ENCODE measurements at places on chromosomes 16 and 17.

DNA sequence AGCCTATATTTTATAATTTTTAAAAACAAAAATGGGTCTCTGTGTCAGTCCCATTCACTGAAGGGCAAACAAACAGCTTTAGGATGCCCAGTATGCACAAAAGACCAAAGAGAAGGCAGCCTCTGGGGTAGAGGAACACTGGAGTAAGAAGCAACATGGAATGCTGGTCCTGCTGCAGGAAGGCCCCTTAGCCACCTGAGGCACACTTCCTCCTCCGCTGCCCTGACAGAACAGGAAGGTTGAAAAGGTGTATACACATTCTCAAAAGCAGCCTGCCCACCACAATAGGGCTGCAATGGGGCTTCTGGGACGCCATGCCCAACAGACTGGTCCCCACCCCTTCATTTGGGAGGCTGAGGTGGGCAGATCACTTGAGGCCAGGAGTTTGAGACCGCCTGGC, 19.5 kb downstream of the TOM1L2 start:
- DNase-seq = no peak

GRCh38 chr16:89297156-89297874, 79.8 kb downstream of the ZNF778 start:
- no peak for DNase-seq

DNA sequence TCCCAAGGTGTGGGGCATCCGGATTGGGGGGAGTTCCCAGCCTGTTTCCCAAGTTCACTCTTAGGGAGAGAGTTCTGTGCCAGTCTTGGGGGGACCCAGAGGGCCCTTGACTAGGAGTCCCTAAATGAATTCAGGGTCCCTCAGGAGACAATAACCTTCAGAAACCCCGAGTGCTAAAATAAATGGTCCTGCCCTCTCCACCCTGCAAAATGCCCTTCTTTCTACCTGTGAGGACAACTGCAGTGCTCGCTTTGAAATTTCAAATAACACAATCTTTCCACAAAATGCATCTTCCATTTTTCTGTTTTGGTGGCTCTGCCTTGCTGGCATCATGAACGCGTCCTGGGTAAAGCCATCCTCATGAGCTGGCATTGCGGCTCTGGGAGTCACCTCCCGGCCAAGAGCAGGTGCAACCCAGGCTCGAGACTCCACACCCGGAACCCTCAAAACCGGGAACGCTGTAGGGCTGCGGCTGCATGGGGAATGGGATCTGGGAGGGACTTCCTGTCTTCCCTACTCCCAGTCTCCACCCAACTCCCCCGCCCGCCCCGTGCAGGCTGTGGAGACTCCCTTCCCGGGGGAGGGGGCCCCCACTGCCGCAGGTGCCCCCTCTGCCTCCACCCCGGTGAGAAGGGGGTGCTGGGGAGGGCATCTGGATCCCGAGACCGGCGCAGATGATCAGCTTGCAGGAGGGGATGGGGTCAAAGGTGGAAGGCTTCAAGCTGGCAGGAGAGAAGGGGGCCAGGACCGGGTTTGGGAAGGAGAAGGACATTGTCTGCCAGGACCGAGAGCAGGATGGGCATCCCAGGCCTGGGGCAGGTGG, at the start of gene ZNF205:
Gene ZNF205 (plus strand): TSS at position 529 of the 823 bp plus-strand sequence. CDS start 845 bp downstream, outside the sequence.
- DNase-seq = peak; percentile 88

DNA sequence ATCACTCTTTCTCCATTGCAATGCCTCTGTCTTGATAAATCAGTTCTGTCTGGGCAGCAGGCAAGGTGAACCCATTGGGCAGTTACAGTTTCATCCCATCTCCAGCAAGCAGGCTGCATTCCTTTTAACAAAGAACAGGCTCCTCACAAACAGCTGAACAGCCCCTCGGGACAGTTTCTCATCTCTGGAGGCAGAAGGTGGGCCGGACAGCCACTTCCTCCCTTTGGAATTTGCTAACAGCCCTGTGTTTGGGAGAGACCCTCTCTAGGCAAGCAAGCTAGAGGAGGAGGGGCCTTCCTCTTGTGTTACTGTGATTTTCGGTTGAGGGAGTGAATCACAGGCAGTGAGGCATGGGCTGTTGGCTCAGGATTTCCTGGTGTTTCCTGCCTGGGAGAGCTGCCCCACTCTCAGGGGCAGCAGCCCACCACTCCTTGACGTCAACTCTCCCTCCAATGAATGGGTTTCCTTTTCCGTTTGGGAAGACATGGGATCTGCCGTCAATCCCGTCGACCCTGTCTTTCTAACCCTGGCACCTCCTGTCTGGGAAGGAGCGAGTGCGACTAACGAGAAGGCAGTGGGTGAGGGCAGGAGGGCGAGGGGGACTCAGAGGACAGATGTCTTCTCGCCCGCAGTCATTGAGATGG, 3.7 kb upstream of the PGS1 start:
- DNase-seq = no peak

DNA sequence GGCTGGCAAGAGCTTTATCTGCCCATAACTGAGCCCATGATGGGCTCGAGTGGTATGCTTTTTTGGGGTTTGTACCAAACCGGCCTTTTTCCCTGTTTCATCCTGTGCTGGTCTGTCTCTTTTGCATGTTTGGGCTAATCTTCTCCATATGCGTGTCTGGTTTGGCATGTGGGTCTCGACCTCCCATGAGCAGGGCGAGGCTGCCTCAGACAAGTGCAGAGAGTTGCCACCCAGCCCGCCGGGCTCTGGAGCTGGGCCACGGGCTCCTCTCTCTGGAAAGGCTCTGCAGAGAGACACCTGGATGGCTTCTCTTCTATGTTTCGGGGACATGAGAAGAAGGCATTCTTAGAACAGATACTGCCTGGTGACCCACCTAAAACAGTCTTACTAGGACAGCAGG, 67.8 kb upstream of the TBX2 start:
- DNase-seq = no peak

DNA sequence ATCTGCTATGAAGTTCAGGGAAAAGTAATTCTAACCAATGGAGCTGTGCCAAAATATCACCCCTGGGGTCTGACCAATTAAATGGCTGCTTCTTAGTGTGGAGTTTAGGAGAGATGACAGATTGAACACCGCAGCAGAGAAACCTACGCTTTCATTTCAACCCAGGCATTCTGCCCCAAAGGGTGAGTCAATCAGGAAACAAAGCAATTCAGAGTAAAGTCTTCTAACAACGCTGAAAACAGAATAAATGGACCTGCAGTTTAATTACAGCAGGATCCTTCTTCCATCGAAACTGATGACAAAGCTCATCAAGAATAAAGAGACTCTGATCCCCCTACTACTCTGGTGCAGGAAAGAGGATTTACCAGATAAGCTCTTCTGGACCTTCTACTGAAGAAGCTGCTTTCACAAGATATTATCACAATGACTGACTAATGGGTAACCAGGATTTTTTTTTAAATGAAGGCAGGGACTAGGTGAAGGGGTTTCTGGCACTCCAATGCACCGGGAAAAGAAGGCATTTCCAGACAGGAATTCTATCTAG, 16.7 kb downstream of the RFFL start:
- DNase-seq = peak; percentile 85

DNA sequence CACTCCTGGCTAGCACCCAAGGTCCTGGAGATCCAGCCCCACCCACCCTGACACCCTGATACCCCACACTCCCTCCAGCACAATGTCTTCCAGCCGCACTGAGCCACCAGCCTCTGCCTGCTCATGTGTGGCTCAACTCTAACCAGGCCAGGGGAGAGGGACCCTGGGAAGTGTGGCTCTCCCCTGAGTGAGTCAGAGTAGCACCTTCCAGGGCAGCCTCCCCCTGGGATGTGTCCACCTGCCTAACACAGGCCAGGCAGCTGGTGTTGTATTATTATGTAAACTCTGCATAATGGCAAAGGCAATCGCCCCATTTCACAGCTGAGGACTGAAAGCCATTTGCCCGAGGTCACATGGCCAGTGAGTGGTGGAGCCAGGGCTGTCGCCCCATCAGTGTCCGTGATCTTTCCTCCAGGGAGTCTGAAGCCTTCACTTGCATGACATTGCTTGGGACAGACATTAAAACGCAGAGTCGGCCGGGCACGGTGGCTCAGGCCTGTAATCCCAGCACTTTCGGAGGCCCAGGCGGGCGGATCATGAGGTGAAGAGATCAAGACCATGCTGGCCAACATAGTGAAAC, 84.2 kb upstream of the FOXF1 start:
- DNase-seq = no peak
